Purkinje cell (primary cell): ENCODE measurements at places on chromosomes 5 and 9. TPM values are rescaled to one million over a fixed set of nuclear protein-coding genes. Genes with fewer than 3 reads are reported as not detected.

Gene NTRK2
- polyA plus RNA-seq, result 8.1 and 20.2 TPM in 2 replicates

Gene NR4A3
- polyA plus RNA-seq, result 0.76 and 3.0 TPM in 2 replicates

Gene SUSD3
- not detected in 2 replicates for polyA plus RNA-seq

Gene AGXT2
- polyA plus RNA-seq, result not detected in 2 replicates

Gene IRF1
- 0.90 TPM in 1 of 2 replicates, not detected in the other for polyA plus RNA-seq
